Upper lobe of right lung (tissue), 1 donor: ENCODE measurements at places on chromosomes 2 and 18. TPM values are rescaled to one million over a fixed set of nuclear protein-coding genes. Genes with fewer than 3 reads are reported as not detected.

GRCh38 chr2:33268246-33268831 lies 208.1 kb upstream of the RASGRP3 start:
- no peak for DNase-seq
- no peaks in the 10 kb centered on the region for H3K27me3 ChIP-seq
- H3K36me3 ChIP-seq = no peaks in the 10 kb centered on the region
- no peak overlapping the region for H3K4me3 ChIP-seq
- peaks cover 6% of the 10 kb centered on the region for H3K4me1 ChIP-seq
- H3K27ac ChIP-seq = no peak overlapping the region

DNA sequence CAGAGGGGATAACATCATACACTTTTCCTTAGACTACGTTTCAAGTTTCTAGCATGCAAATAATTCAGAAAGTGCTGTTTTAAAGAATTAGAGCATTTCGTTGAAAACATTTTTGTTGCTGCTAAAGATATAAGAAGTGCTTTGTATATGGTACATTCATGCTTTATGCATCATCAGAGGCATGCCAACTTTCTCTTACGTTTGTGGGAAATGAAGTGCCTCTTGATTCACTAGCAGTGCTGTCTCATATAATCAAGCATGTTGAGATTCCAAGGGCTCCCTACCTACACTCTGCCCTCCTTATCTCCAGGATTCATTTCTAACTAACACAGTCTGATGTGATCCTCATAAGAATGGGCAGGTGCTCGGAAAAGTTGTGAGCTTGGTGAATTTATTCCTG lies 748.6 kb upstream of the DDX18 start:
- H3K4me1 ChIP-seq = no peaks in the 10 kb centered on the region
- no peak for DNase-seq
- H3K27ac ChIP-seq = no peak overlapping the region
- no peaks in the 10 kb centered on the region for H3K27me3 ChIP-seq

DNA sequence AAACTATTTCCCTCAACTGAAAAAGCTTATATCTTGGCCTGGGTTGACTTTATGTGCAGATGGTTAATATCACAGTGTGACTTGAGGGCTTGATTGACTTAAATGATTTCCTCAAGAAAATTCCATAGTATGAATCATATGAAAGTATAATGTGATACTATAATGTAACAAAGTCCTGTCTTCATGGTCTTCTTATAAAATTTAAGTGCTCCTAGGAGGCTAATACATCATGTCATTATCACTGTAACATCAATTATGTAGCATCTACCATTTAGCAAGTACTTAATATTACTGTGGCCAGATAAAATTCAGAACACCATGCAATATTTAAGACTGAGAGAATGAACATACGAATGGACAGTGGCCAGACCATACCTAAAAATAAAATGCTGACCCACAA lies 276.1 kb downstream of the RIT2 start:
- no peak for DNase-seq
- H3K27ac ChIP-seq = no peak overlapping the region
- H3K36me3 ChIP-seq = no peaks in the 10 kb centered on the region
- H3K4me1 ChIP-seq = no peaks in the 10 kb centered on the region
- H3K27me3 ChIP-seq = no peaks in the 10 kb centered on the region
- H3K4me3 ChIP-seq = no peak overlapping the region

- H3K27me3 ChIP-seq = no peaks in the 10 kb centered on the region
- peaks cover 30% of the 10 kb centered on the region for H3K4me1 ChIP-seq
- H3K4me3 ChIP-seq = peak overlapping the region; percentile 47
These were observed 2.4 kb downstream of the CASP8 start for GRCh38 chr2:201262718-201263117.

DNA sequence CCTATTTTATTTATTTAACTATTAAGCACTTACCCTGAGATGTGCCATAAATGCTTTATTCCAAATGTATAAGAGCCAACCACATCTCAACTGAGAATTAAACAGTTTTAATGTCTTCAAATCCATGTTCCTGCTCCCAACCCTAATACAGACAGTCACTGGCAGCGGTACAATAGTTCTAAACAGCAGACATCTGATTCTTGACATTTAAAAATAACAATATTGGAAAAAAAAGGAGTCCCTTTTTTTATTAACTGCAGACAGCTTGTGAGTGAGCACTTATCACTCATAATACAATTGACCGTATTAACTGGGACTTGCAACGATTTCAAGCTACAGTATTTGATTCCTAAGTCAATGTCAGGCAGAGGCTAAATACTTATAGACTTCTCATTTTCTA lies 424.6 kb downstream of the TGIF1 start:
- H3K36me3 ChIP-seq = no peaks in the 10 kb centered on the region
- no peak for DNase-seq
- H3K4me3 ChIP-seq = no peak overlapping the region
- H3K4me1 ChIP-seq = peaks cover 6% of the 10 kb centered on the region
- no peak overlapping the region for H3K27ac ChIP-seq

DNA sequence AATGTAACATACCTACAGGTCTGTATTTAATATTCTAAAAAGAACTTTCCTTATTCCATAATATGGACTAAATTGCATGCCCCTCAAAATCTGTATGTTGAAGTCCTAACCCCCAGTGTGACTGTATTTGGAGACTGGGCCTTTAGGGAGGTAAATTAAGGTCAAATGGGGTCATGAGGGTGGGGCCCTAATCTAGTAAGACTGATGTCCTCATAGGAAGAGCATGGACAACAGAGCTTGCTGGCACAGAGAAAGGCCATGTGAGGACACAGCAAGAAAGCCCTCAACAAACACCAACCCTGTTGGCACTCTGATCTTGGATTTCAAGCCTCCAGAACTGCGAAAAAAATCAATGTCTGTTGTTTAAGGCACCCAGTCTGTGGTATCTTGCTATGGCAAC lies 18.6 kb downstream of the SF3B1 start:
- no peak overlapping the region for H3K4me3 ChIP-seq
- H3K4me1 ChIP-seq = no peaks in the 10 kb centered on the region
- no peaks in the 10 kb centered on the region for H3K27me3 ChIP-seq
- no peak overlapping the region for H3K27ac ChIP-seq
- no peak for DNase-seq

GRCh38 chr18:62634979-62635630 lies 80.2 kb upstream of the PHLPP1 start:
- H3K27ac ChIP-seq = no peak overlapping the region
- H3K27me3 ChIP-seq = no peaks in the 10 kb centered on the region
- DNase-seq = no peak
- no peak overlapping the region for H3K4me3 ChIP-seq
- no peaks in the 10 kb centered on the region for H3K4me1 ChIP-seq
- no peaks in the 10 kb centered on the region for H3K36me3 ChIP-seq

- H3K4me3 ChIP-seq = no peak overlapping the region
- no peak overlapping the region for H3K27ac ChIP-seq
- H3K27me3 ChIP-seq = no peaks in the 10 kb centered on the region
These were observed 30.7 kb upstream of the ACAA2 start for GRCh38 chr18:49843778-49844625.

GRCh38 chr2:228653884-228654283 lies 472.4 kb upstream of the SPHKAP start:
- H3K4me1 ChIP-seq = no peaks in the 10 kb centered on the region
- no peak overlapping the region for H3K4me3 ChIP-seq
- H3K27ac ChIP-seq = no peak overlapping the region
- DNase-seq = no peak
- no peaks in the 10 kb centered on the region for H3K36me3 ChIP-seq

- no peaks in the 10 kb centered on the region for H3K4me1 ChIP-seq
- no peak overlapping the region for H3K4me3 ChIP-seq
- no peak overlapping the region for H3K27ac ChIP-seq
These were observed 81.1 kb downstream of the RAPH1 start for GRCh38 chr2:203453858-203454451.

- no peak overlapping the region for H3K27ac ChIP-seq
- no peaks in the 10 kb centered on the region for H3K27me3 ChIP-seq
- H3K4me3 ChIP-seq = no peak overlapping the region
- no peak for DNase-seq
- H3K36me3 ChIP-seq = no peaks in the 10 kb centered on the region
- no peaks in the 10 kb centered on the region for H3K4me1 ChIP-seq
These were observed 71.1 kb upstream of the DSC1 start for GRCh38 chr18:31233621-31234275.

DNA sequence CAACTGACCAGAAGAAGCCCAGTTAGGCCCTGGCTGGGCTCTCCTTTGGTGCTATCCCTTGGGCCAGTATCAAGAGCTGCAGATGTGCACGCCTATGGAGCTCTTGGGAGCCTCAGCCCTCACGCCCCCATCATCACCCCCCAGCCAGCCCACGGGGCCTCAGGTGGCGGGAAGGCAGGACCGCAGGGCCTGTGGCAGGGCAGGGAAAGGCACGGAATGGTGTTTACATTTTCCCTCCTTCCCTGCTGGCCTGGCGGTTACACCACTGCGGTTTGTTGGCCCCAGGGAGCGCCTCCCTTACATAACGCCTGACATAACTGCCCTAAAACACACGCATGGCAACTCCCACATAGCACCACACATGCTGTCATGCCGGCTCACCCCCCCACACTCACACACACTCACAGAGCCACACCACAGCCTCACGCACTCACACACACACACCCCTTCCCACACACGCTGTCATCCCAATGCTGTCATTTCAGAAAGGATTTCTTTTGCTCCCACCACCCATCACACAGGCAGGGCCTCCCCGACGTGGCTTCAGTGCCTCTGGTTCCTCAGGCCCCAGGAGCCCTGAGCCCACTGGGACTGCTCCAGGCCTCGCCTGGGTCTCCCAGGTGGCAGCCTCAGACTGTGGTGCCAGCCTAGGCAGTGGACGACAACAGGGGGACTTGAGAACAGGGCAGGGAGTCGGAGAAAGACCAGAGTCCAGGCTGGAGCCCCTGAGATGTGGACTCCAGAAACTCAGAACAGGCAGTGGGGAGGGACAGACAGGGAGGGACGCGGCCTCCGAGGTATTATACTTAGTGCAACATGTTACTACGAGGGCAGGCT lies 15.7 kb downstream of the ZFP36L2 start:
- H3K27me3 ChIP-seq = no peaks in the 10 kb centered on the region
- H3K36me3 ChIP-seq = no peaks in the 10 kb centered on the region
- DNase-seq = peak; percentile 81
- H3K4me1 ChIP-seq = peaks cover 20% of the 10 kb centered on the region
- no peak overlapping the region for H3K4me3 ChIP-seq

- no peaks in the 10 kb centered on the region for H3K27me3 ChIP-seq
- H3K4me1 ChIP-seq = peaks cover 18% of the 10 kb centered on the region
- no peak overlapping the region for H3K4me3 ChIP-seq
These were observed 73.1 kb upstream of the BZW1 start for GRCh38 chr2:200738590-200738989.

- H3K4me1 ChIP-seq = no peaks in the 10 kb centered on the region
- no peak overlapping the region for H3K27ac ChIP-seq
- H3K27me3 ChIP-seq = no peaks in the 10 kb centered on the region
- no peak for DNase-seq
- no peak overlapping the region for H3K4me3 ChIP-seq
- peaks cover 65% of the 10 kb centered on the region for H3K36me3 ChIP-seq
These were observed 19.7 kb downstream of the TYMS start for GRCh38 chr18:677145-677544.

DNA sequence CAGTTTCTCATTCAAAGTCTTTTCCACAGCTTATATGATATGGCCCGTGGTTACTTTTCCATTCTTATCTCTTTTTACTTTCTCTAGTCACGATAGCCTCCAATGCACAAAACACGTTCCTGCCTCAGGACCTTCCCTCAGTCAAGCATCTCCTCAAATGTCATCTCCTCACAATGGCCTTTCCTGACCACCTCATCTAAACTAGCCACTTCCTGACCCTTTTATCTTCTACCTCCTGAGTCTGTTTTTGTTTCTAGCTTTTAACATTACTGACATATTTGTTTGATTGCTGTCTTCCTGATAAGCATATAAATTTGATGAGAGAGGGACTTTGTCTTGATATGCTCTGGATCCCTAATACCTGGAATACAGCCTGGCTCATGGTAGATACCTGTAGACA lies 7.6 kb downstream of the PGAP1 start:
- H3K4me3 ChIP-seq = no peak overlapping the region
- H3K27ac ChIP-seq = no peak overlapping the region

- H3K27ac ChIP-seq = peak overlapping the region; percentile 43
- H3K4me1 ChIP-seq = peaks cover 92% of the 10 kb centered on the region
- H3K27me3 ChIP-seq = no peaks in the 10 kb centered on the region
- peaks cover 6% of the 10 kb centered on the region for H3K36me3 ChIP-seq
- H3K4me3 ChIP-seq = no peak overlapping the region
- DNase-seq = no peak
These were observed 116.8 kb downstream of the SPTBN1 start for GRCh38 chr2:54572636-54573536.

DNA sequence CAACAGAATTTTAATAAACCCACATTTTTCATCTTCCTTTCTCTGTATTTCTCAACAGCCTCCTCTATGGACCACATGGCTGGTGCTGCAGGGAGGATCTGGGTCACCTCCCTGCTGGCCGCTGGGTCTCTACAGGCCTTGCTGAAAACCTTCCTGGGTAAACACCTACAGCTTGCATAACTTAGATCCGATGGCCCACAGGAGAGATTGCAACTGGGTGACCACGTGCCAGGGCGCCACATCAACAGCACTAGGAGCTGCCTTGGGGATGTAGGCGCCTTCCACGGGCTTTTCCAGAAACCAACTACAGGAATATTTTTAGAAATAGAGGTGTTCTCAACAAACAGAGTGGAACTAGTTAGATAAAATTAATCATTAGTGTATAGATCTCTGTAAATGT lies 19.4 kb downstream of the TMEM18 start:
- no peak overlapping the region for H3K27ac ChIP-seq
- H3K4me3 ChIP-seq = no peak overlapping the region
- DNase-seq = no peak
- no peaks in the 10 kb centered on the region for H3K36me3 ChIP-seq
- no peaks in the 10 kb centered on the region for H3K4me1 ChIP-seq

DNA sequence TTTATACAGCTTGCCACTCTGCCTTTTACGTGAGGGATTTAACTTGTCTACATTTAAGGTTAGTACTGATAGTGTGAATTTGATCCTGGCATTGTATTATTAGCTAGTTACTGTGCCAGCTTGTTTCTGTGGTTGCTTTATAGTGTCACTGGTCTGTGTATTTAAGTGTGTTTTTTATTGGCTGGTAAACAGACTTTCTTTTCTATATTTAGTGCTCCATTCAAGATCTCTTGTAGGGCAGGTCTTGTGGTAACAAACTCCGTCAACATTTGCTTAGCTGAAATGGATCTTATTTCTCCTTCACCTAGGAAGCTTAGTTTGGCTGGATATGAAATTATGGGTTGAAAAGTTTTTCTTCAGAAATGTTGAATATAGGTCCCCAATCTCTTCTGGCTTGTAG lies 1971.0 kb upstream of the LRRTM1 start:
- no peaks in the 10 kb centered on the region for H3K27me3 ChIP-seq
- DNase-seq = no peak
- no peak overlapping the region for H3K27ac ChIP-seq
- no peaks in the 10 kb centered on the region for H3K36me3 ChIP-seq
- H3K4me3 ChIP-seq = no peak overlapping the region

Gene SMC6
- 16.0 TPM for total RNA-seq

Gene TRIM43
- not detected for total RNA-seq

Gene GPR155
- total RNA-seq = 6.3 TPM

Gene IMPA2
- 54.6 TPM for total RNA-seq

Gene IL36G
- not detected for total RNA-seq

Gene SRD5A2
- not detected for total RNA-seq
